ENCODE measurements at places on chromosomes 4 and X.

- no peak for DNase-seq
Observed at GRCh38 chrX:131366407-131366806, 77.3 kb upstream of the IGSF1 start.

- DNase-seq, result no peak
Observed at GRCh38 chr4:145423017-145423708, 58.5 kb upstream of the SMAD1 start.

- no peak for DNase-seq
Observed at GRCh38 chr4:25405453-25405852, 28.4 kb downstream of the ANAPC4 start.

- no peak for DNase-seq
Observed at GRCh38 chrX:156003486-156004185, 6.1 kb downstream of the IL9R start.

- no peak for DNase-seq
Observed at GRCh38 chr4:152164561-152164960, 371.3 kb downstream of the FBXW7 start.

DNA sequence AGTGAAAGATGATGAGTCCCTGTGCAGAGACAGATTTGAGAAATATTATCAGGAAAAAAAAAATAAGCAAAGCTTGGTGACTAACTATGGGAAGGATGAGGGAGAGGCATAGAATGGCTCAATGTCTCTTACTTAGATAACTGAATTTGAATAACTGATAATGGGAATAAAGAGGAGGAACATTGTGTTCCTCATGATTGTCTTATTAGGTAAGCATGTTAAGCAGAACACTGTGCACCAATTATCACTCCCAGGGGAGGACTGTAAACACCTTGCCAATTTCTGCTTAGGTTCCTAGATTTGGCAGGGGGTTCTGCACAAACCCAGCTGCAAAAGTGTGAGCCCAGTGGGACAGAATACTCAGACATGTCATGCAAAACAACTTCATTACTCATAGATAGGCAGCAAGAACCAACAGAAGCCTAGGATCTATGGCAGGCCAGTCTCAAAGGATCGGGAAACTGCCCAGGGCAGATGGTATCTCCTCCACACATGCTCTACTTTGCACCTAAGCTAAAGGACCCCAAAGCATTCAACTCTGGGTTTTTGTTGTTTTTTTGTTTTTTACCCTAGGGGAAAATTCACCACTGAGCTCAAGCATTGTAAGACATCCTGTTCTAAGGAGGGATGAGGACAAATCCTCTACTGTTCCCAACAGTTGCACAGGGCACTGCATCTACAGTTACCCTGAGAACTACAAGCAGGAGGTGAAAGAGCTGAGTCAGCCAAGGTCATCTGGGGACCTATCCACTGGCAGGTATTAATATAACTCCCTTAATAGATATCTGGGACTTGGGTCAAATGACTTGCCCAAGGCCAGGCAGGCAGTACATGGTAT lies 907.0 kb downstream of the RAPGEF2 start:
- no peak for DNase-seq

Measured in amniotic stem cell (primary cell).